Sigmoid colon (tissue), 7 donors: ENCODE measurements at places on chromosomes 3 and 15.

DNA sequence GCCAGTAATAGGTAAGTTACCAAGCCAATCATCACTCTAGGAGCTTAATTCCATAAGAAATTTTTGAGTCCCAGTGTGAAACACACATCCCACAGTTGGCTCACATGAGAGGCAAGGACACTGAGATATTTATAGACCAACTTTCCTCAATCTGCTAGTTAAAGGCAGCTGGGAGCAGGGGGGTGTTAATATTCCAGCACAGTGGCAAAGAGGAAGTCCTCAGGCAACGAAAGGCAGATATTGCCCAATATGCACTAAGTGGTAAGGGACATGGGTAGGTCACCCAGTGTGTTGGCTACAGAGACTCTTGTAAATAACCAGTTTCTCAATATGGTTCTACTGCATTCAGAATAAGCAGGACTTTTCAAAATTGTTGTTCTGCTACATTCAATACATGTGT, 61.0 kb downstream of the TOP2B start:
- no peak for DNase-seq

- no peak for DNase-seq
Observed at GRCh38 chr3:189530822-189531221, 100.4 kb upstream of the TP63 start.

DNA sequence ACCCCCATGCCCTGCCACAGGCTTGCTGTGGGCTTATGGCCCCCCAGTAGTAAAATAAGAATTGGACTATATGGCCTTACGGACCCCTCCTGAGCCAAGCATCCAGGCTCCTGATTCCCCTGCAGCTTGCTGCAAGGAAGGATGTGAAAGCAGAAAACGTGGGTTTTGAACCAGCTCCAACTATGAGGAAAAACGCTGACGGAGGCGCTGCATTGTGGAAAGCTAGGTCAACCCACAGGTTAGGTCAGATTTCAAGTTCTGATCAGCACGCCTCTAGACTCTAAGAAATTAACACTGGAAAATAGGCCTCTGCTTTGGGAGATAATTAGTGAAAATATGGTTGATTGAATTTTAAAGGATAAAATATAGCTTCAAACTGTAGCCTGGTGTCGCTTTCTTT, 195.4 kb upstream of the HES1 start:
- DNase-seq: no peak

DNA sequence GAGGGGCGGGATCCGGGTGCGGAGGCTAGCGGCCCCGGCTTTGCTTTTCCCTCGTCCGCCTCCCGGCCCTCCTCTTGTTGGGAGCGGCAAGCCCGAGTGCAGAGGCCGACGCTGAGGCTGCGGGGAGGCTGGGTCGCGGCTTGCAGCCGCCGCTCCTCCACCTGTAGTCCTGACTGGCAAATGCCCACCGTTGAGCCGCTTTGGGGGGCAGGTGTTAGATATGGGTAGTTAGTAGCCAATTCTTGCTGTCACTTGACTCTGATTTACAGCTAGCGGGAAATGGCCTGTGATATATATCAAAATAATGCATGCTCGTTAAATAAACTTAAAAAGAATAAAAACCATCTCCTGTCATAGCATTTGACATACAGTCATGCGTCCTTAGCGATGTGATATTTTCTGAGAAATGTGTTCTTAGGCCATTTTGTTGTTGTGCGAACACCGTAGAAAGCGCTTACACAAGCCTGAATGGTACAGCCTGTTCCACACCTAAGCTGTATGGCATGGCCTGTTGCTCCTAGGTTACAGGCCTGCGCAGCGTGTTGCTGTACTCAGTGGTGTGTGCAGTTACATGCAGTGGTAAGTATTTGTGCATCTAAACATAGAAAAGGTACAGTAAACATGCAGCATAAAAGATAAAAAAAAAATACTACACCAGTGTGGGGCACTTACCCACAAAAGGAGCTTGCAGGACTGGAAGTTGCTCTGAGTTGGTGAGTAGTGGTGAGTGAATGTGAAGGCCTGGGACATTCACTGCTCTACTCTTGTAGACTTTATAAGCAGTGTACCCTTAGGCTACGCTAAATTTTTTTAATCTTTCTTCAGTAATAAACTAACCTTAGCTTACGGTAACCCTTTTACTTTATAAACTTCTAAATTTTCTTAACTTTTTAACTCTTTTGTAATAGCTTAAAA, 873 bp downstream of the CAPN7 start:
- DNase-seq: peak; percentile 74

DNA sequence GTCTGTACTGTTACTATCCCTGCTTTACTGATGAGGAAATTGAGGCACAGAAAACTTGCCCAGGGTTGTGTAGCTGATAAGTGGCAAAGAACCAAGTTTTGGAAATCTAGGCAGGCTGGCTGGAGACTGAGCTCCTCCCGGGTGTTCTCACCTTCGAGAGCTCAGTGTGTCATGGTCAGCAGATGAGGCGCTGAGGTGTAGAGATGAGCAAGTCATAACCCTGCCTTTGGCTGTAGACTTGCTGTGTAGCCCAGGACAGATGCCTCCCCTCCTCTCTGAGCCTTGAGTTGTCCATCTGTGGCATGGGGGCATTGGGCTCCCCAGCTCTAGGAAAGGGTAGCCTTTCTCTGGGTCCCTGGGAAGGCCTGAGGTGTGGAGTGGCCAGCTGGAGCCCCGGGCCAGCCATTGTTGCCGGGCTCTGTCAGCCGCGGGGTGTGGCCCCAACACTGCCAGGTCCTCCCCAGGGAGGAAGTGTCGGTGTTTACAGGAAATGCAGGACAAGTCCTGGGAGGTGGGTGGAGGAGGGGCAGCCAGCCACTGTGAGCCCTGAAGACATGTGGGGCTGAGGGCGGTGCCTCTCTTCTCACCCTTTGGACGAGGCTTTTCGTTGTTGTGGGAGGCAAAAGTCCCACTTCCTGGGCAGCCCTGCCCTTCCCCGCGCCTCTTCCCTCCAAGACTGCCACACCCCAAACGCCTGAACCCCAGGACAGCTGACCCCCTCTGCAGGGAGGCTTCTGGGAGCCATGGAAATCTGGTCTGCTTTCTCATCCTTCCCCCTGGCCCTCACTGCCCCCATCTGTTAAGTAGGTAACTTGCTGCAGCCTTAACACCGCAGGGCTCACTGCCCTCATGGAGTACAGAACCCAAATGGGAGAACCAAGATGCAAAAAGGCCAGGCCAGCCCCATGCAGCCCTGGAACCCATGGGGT, 29.1 kb downstream of the FGD5 start:
- DNase-seq: peak; percentile 72

DNA sequence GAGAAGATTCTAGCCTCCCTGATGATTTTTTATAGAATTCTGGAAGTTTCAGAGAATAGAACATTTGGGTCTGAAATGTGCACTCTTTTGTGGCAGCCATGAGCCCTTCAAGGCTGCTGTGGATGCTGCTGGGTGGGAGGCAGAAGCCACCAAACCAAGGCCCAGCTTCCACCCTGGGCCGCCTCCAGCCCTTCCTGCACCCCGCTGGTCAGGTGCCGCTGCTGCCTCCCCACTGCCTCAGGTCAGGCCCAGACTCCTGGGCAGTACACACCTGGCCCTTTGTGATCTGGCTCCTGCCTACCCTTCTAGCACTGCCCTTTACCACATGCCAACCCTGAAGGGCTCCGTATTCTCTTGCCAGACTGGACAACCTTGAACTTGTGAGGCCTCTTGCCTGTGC, 28.3 kb downstream of the PPCDC start:
- no peak for DNase-seq

GRCh38 chr3:97979610-97980009, 7.4 kb upstream of the RIOX2 start:
- DNase-seq: no peak
